ENCODE measurements at places on chromosomes 13 and 19. TPM values are rescaled to one million over a fixed set of nuclear protein-coding genes. Genes with fewer than 3 reads are reported as not detected.

The OR7C1 gene
- total RNA-seq = 11.2 TPM

The CGB5 gene
- not detected for total RNA-seq

The ZNF177 gene
- total RNA-seq = 1.8 TPM

The DCT gene
- total RNA-seq = 91.9 TPM

The OLFM2 gene
- total RNA-seq = 92.5 TPM

The ZNF888 gene
- total RNA-seq = 4.0 TPM

The CPB2 gene
- 1.1 TPM for total RNA-seq

The CHERP gene
- 21.5 TPM for total RNA-seq

The TINCR gene
- 255 TPM for total RNA-seq

The PNMA8A gene
- total RNA-seq = 1.0 TPM

GRCh38 chr19:15014579-15014978 is 34.7 kb upstream of the CASP14 start:
- no peak for DNase-seq

GRCh38 chr13:28140433-28141125 is 2.2 kb downstream of the PAN3 start:
- no peak for DNase-seq

DNA sequence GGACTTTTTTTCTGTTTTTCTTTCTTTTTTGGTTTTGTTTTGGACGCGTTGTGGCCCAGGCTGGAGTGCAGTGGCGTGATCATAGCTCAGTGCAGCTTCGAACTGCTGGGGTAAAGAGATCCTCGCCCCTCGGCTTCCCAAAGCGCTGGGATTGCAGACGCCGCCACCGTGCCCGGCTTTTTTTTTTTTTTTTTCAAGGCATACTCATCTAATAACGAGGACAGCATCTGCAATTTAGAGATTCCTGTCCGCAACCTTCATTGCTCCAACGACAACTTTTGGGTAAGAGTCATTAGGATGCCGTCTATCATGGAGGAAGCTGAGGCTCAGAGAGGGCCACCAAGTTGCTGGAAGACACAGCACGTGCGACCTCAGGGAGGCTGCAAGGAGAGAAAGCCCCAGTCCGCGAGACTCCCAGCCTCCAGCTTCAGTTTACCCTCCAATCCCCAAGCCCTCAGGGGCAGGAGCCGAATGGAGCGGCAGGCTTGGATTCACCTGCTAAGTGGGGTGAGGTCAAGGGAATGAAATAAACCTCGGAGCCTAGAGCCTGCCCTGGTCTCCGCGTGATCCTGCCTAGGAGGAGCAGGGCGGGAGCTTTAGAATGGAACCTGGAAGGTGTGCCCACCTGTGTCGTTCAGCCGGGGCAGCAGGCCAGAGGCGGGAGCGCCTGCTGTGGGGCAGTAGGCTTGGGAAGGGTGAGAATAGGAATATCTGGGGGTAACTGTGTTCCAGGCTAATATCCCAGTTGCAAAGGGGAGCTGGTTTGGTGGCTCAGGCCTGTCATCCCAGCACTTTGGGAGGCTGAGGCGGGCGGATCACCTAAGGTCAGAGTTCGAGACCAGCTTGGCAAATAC is 676 bp upstream of the POLRMT start:
- no peak for DNase-seq

GRCh38 chr19:12647490-12648071 is 19.0 kb downstream of the MAN2B1 start:
- no peak for DNase-seq

DNA sequence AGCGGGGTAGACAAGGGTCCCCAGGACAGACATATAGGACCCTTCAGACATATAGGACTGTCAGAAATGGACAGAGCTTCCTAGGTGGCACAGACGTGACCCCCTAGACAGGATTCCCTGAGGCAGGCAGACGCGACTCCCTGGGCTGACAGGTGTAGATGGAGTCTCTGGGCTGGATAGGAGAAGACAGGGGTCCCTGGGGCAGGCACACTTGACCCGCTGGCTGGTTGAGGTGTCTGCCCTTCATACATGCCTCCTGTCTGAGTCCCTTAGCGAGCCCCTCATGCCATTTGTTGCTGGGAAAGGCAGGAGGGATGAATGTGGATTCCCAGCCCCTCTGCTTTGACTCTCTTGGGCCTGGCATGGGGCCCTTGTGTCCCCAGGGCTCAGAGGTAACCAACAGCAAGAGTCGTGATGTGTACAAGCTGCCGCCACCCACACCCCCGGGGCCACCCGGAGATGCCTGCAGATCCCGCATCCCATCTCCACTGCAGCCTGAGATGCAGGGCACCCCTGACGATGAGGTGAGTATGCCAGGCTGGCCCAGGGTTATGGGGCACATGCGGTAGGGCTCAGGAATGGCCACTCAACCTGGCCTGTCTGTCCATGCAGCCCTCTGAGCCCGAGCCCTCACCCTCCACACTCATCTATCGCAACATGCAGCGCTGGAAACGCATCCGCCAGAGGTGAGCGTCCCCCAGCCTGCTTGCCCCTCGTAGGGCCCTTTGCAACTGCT is 3.0 kb downstream of the HSPB6 start:
- no peak for DNase-seq

- no peak for DNase-seq
Measured at GRCh38 chr19:15170345-15170744, 30.4 kb downstream of the NOTCH3 start.

GRCh38 chr19:3821857-3822364 is 35.7 kb upstream of the MATK start:
- DNase-seq = no peak

- DNase-seq = no peak
Measured at GRCh38 chr19:45349430-45349941, 8.9 kb downstream of the KLC3 start.

DNA sequence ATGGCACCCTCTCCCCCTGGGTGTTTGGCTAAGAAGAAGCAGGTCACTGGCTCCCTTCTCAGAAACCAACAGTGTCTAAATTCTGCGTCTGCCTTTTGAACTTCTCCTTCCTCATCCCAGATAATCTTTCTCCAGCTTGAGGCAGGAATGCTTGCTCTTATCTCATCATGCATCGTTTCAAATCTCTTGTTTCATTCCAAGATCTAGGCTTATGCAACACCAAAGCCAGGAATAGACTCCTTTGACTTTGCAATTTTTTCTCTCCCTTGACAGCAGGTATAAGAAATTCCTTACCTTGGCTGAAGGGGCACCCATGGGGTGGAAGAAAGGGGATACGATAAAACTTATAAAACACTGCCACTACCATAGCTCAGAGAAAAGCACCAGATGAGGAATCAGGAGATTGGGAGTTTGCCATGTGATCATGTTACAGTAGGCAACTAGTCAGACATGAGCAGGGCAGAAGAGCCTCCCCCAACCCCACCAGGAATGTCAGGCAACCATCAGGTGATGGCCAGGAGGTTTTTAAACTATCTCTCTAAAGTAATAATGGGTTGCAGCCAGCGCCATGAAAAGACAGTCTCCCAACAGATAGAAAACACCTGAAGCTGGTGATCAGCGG is 498.9 kb downstream of the KLF12 start:
- no peak for DNase-seq

DNA sequence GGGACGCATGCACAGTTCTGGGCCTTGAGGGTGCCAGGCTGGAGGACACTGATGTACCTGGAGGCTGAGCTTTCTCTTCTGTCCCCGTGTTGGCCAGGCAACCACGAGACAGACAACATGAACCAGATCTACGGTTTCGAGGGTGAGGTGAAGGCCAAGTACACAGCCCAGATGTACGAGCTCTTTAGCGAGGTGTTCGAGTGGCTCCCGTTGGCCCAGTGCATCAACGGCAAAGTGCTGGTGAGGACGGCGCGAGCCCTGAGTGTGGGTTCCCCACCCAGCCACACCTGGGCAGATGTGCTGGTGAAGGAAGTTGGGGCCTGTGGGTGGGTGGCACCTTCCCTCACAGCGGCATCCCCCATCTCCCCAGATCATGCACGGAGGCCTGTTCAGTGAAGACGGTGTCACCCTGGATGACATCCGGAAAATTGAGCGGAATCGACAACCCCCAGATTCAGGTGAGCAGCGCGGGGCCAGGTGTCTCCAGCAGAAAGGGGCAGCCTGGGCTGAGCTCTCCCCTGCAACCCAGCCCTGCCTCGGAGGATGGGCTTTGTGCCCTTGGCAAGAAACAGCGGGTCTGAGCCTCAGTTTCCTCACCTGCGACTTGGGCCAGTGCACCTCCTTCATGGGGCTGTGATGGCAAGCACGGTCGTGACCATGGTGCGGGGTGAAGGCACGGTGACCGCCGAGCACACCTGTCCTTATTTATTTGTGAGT is 26.2 kb downstream of the CCDC8 start:
- DNase-seq = no peak

DNA sequence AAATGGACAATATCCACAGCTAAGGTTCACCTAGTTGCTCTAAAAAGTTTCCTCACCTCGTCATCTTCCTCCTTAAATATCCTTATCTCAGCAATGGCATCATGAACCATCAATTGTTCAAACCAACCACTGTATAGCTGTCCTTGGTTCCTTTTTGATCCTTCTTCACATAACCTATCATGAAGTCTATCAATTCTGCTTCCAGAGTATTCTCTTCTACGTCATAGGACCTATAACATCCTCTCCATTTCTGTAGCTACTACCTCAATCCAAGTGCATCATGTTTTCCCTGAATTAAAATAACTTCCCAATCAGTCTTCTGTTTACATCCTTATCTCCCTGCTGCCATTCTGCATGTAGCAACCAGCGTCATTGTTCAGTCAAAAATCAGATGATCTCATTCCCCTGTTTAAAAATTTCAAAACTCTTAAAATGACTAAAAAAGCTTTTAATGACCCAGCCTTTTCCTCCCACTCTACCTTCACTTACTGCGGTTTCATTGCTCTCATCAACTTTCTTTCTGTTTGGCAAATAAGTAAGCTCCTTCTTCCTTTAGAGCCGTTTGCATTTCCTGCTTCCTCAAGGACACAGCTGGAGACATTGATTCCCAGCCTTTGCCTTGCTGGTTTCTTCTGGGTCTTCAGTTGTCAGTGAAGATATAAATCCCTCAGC is 223.9 kb upstream of the MIR17HG start:
- DNase-seq = no peak

DNA sequence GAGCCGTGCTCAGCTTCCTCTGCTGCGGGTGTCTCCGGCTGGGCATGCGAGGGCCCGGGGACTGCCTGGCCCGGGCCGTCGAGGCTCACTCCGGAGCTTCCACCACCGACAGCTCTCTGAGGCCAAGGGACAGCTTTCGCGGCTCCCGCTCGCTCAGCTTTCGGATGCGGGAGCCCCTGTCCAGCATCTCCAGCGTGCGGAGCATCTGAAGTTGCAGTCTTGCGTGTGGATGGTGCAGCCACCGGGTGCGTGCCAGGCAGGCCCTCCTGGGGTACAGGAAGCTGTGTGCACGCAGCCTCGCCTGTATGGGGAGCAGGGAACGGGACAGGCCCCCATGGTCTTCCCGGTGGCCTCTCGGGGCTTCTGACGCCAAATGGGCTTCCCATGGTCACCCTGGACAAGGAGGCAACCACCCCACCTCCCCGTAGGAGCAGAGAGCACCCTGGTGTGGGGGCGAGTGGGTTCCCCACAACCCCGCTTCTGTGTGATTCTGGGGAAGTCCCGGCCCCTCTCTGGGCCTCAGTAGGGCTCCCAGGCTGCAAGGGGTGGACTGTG is 1.2 kb downstream of the S1PR4 start:
- DNase-seq = peak; percentile 65

DNA sequence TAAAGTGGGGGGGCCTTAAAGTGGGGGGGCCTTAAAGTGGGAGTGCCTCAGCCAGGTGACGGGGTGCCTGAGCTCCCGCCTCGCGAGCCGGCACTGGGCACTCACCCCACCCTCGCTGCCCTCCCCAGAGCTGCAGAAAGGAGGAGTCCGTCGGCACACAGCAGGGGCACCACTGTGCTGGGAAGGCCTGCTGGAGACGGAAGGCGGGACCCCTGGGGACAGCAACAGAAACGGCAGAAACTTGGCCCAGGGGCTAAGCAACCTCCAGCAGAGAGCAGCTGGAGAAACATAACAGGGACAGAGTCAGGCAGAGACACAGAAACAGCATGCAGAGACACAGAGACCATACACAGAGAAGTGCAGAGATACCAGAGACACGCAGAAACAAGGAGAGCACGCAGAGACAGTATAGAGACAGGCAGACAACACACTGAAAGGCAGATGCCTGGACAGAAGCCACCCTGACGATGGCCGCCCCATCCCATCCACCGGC is 7.9 kb downstream of the CFD start:
- no peak for DNase-seq

Measured in suprapubic skin (tissue), 4 donors.